Heart left ventricle (tissue), 16 donors: ENCODE measurements at places on chromosomes 5 and 9. TPM values are rescaled to one million over a fixed set of nuclear protein-coding genes. Genes with fewer than 3 reads are reported as not detected.
A peak's percentile ranks its signal among the peaks of the same experiment; 100 is the strongest.

DNA sequence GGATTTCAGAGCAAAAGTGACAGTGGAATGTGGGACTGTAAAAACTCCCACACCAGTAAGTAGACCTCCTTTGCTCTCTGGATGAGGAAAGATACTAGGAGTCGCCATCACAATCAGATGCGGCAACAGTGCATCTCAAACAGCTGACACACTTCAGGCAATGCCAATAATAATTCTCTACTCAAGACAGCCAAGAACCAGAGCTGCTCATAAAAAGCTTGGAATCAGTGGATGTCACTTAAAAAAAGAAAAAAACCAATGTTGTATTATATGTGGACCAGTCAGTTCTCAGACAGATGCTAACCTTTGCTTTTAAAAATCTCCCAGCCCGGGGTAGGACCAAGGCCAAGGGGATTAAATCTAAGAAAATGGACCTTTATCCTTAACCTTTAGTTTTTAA is 185.0 kb downstream of the GNA14 start:
- H3K4me1 ChIP-seq, result no peaks in the 10 kb centered on the region
- H3K36me3 ChIP-seq, result no peaks in the 10 kb centered on the region
- no peaks in the 10 kb centered on the region for H3K27me3 ChIP-seq

DNA sequence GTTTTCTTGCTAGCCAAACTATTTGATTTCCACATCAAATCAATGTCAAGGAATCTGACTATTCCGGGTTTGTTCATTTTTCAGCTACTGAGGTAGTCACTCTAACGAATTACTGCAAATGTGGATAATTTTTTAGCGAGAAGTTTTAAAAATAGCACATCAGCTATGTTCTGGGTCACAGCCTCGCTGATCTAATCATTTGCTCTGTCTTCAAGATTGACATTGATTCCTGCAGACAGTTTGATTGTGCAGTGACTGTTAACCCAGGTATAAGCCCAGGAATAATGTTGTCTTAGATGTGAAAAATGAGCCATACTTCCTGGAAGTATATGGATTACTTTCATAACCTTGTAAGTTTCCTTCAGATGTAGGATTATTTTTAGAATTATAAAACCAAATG is 175.1 kb downstream of the BAAT start:
- H3K36me3 ChIP-seq, result no peaks in the 10 kb centered on the region
- DNase-seq, result no peak
- H3K4me3 ChIP-seq, result no peak overlapping the region
- no peaks in the 10 kb centered on the region for H3K27me3 ChIP-seq
- H3K27ac ChIP-seq, result no peak overlapping the region

Gene RANBP17
- total RNA-seq, result 5.9 TPM

DNA sequence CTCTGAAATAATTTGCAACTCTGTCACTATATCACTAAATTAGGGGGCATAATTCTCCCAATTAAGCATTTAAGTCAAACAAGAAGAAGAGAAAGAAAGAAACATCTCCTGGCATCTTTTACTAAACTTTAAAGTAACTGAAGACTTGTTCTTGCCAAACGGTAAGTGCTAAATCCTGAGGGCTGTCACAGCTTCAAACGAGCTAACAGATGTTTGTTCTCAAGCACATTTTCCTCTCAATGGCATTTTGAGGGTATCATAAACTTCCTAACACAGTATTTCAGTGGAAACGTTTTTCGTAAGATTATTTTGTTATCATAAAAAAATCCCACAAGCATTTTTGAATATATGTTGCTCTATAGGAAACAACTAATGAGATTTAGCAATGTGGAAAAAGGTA is 169.5 kb upstream of the TAS2R1 start:
- H3K4me1 ChIP-seq, result no peaks in the 10 kb centered on the region
- H3K4me3 ChIP-seq, result no peak overlapping the region
- DNase-seq, result no peak

DNA sequence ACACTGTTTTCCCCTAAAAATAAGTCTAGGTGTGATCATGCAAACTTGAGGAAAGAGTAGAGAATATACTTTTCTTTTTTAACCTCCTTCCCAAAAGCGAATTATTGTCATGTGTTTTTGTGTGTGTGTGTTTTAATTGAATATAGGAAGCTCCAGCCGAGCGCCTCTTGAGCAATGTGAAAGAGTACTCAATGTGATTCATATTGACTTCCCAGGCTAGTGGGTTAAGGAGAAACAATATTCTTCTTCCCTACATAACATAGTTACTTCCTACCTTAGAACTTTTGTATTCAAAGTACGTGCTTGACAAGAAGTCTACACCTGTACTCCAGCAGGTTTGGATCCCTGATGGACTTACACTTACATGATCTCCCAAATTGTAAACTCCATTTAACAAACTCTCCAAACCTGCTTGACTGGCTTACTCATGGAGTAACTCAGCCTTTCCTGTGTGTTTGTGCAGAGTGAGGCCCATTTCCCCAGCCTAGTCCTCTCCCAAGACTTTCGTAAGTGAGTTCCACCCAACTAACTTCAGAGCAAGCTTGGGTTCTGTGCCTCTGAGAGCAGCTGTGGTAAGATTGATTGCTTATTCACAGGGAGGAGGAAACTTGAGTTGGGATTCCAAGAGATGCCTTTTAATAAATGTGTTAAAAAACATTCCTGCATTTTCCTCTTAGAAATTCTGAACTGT is 9.3 kb downstream of the SLC28A3 start:
- H3K4me3 ChIP-seq, result no peak overlapping the region
- DNase-seq, result no peak
- H3K27ac ChIP-seq, result no peak overlapping the region
- H3K36me3 ChIP-seq, result no peaks in the 10 kb centered on the region
- no peaks in the 10 kb centered on the region for H3K4me1 ChIP-seq

GRCh38 chr5:146001544-146002190 is 65.3 kb downstream of the SH3RF2 start:
- no peaks in the 10 kb centered on the region for H3K36me3 ChIP-seq
- H3K4me3 ChIP-seq, result no peak overlapping the region
- H3K27me3 ChIP-seq, result no peaks in the 10 kb centered on the region
- no peak overlapping the region for H3K27ac ChIP-seq
- H3K4me1 ChIP-seq, result no peaks in the 10 kb centered on the region

DNA sequence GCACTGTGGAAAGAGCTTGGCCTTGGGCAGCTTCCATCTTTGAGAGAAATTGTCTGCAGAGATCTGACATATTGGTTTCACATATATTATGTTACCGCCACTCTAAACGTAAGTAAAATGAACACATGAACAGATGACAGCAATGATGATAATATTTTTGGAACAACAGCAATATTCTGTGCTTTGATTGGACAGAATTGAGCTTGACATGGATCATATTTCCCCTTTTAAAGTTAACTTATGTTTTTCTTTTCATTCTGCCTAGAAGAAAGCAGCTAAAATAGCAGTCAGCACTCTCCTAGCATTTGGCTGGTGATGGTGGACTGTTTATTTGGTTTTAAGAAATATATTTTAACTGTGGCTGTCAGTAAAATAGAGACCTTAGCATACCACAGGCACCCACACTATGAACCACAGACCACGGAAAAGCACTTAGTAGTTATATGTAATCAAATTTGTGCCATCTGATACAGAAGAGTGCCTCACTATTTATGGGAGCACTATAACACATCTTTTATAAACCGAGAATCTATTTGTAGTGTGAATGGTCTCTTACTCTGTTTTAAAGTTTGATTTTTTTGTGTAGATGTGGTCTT is 1.8 kb upstream of the CFAP95 start:
- DNase-seq, result no peak
- no peak overlapping the region for H3K27ac ChIP-seq
- H3K4me3 ChIP-seq, result no peak overlapping the region
- H3K4me1 ChIP-seq, result no peaks in the 10 kb centered on the region

Gene CEL
- 2.9 TPM for total RNA-seq

Gene RNF183
- not detected for total RNA-seq

GRCh38 chr5:31639481-31640411 is 815 bp downstream of the PDZD2 start:
- peak overlapping the region; percentile 66 for H3K4me3 ChIP-seq
- H3K36me3 ChIP-seq, result no peaks in the 10 kb centered on the region
- no peak for DNase-seq
- no peaks in the 10 kb centered on the region for H3K27me3 ChIP-seq

DNA sequence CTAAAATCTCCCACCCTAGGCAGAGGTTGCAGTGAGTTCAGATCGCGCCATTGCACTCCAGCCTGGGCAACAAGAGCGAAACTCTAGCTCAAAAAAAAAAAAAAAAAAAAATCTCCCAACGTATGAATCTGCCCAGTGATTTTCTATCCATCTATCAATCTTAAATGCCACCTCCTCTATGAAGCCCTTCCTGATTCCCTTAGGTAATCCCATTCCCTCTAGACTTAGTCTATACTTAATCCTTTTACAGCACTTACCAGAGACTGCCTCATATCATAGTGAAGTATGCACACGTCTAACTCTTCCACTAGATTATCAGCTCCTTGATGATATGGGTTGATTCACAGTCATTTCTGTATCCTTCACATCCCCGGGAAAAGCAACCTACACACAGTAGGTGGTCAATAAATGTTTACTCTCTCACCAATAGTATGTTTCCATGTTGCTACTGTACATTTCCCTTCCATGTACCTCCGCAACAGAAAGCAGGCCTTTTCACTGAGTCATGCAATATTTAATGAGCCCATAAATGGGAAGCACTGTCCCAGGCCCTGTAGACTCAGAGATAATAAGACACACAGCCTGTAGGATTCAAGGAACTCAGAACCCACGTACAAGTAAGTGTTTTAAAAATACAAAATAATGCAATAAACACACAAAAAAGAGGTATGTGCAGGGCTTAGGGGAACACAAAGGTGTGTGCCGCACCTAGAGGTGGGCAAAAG is 1.2 kb downstream of the DROSHA start:
- DNase-seq, result no peak
- peaks cover 50% of the 10 kb centered on the region for H3K36me3 ChIP-seq
- H3K4me3 ChIP-seq, result no peak overlapping the region
- peaks cover 9% of the 10 kb centered on the region for H3K4me1 ChIP-seq
- H3K27ac ChIP-seq, result no peak overlapping the region

GRCh38 chr5:176152191-176152929 is 85.9 kb upstream of the SIMC1 start:
- DNase-seq, result no peak
- peaks cover 8% of the 10 kb centered on the region for H3K27me3 ChIP-seq
- H3K36me3 ChIP-seq, result no peaks in the 10 kb centered on the region
- no peak overlapping the region for H3K4me3 ChIP-seq

DNA sequence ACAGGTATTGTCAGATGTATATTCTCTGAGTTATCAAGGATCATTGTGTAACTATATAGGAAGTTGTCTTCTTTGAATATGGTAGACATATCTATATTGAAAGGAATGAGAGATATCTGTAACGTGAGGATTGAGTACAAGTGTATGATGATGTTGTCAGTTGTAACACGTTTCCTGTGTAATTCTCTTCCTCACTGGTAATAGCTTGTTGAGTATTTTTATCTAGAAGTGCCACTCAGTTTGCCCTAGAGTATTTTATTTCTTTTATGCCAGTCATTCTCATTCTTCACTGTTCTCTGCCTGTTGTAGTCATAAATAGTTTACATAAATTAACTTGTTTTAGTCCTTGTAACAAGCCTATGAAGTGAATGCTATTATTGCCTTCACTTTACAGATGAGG is 172.1 kb downstream of the BAAT start:
- no peak for DNase-seq
- H3K4me1 ChIP-seq, result no peaks in the 10 kb centered on the region
- no peaks in the 10 kb centered on the region for H3K27me3 ChIP-seq
- H3K4me3 ChIP-seq, result no peak overlapping the region
- H3K27ac ChIP-seq, result no peak overlapping the region

DNA sequence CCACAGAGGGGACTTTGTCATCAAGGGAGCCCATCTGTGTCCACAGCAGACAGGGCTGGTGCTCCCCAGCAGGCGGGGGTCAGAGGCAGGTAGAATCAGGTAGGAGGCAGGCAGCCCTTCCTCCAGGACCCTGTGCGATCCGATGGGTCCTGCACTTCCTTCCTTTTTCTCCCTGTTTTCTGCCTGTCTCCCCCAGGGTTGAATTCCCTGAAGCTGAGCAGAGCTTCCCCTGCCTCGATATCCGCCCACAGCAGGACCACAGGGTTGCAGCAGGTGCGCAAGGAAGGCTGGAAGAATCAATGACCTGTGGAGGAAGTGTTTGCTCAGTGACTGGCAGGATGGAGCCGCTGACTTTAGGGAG is 69.2 kb downstream of the MRPL36 start:
- DNase-seq, result no peak
- H3K27ac ChIP-seq, result no peak overlapping the region
- H3K4me3 ChIP-seq, result no peak overlapping the region
- no peaks in the 10 kb centered on the region for H3K36me3 ChIP-seq
- H3K27me3 ChIP-seq, result no peaks in the 10 kb centered on the region
- no peaks in the 10 kb centered on the region for H3K4me1 ChIP-seq

Gene SEMA4D
- 20.8 TPM for total RNA-seq

GRCh38 chr9:68819065-68819464 is 114.0 kb downstream of the PIP5K1B start:
- no peaks in the 10 kb centered on the region for H3K36me3 ChIP-seq
- no peak for DNase-seq

Gene STPG3
- not detected for total RNA-seq

DNA sequence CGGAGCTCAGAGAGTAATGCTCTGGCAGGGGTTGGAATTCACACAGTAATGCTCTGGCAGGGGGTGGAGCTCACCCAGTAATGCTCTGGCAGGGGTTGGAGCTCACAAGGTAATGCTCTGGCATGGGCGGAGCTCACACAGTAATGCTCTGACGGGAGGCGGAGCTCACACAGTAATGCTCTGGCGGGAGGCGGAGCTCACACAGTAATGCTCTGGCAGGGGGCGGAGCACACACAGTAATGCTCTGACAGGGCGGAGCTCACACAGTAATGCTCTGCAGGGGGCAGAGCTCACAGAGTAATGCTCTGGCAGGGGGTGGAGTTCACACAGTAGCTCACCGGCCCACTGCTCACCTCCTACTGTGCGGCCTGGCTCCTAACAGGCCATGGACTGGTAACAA is 47.2 kb upstream of the LPCAT1 start:
- DNase-seq, result no peak
- H3K36me3 ChIP-seq, result peaks cover 27% of the 10 kb centered on the region
- no peaks in the 10 kb centered on the region for H3K27me3 ChIP-seq
- no peaks in the 10 kb centered on the region for H3K4me1 ChIP-seq

GRCh38 chr9:7785813-7786212 is 13.8 kb downstream of the DMAC1 start:
- no peaks in the 10 kb centered on the region for H3K4me1 ChIP-seq
- no peak overlapping the region for H3K27ac ChIP-seq
- DNase-seq, result no peak
- H3K36me3 ChIP-seq, result no peaks in the 10 kb centered on the region

- no peaks in the 10 kb centered on the region for H3K36me3 ChIP-seq
- H3K27me3 ChIP-seq, result no peaks in the 10 kb centered on the region
- no peak overlapping the region for H3K4me3 ChIP-seq
- H3K27ac ChIP-seq, result no peak overlapping the region
These were observed 31.7 kb downstream of the DOCK2 start for GRCh38 chr5:169668732-169669131.
